ENCODE measurements at places on chromosomes 7 and 10.

DNA sequence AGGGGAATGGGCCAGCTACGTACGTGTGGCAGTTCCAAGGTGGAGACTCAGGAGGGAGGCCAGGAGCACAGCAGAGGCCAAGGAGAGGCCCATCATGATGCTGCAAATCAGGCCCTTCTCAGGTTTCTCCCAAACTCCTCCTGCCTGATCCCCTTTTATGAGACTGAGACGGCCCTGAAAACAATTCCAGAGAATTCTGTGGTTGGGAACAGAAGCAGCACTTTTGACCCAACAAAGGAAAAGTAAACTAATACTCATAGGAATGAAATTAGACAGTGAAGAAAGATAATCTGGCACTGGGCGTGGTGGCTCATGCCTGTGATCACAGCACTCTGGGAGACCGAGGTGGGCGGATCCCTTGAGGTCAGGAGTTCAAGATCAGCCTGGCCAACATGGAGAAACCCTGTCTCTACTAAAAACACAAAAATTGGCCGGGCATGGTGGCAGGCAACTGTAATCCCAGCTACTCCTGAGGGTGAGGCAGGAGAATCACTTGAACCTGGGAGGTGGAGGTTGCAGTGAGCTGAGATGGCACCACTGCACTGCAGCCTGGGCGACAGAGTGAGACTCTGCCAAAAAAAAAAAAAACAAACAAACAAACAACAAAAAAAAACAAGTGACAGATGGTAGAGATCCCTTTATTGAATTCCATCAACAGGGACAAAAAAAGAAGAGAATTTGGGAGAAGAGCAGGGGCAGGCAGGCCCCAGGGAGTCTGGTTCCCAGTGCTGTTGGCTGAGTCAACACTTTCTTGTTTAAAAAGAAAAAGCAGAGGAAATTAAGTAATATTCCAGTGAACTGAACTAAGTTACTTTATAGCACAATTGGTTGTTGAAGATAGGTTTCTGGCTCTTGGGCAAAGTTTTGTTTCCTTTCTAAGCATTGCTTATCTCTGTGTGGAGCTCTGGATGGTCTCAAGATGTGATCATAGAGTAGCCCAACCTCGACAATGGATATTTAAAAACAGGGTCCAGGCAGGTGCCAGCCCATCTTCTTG, at the start of gene CCL26:
CCL26 (minus strand) TSS at position 131 of the 997 bp plus-strand sequence; CDS start at position 96, 35 bp downstream.
- no peak for DNase-seq

GRCh38 chr10:94294168-94294567, 68.6 kb downstream of the NOC3L start:
- DNase-seq = no peak

GRCh38 chr10:10271639-10272192, 746.0 kb upstream of the CELF2 start:
- no peak for DNase-seq

GRCh38 chr10:14048930-14049613, 281.7 kb downstream of the FRMD4A start:
- no peak for DNase-seq

DNA sequence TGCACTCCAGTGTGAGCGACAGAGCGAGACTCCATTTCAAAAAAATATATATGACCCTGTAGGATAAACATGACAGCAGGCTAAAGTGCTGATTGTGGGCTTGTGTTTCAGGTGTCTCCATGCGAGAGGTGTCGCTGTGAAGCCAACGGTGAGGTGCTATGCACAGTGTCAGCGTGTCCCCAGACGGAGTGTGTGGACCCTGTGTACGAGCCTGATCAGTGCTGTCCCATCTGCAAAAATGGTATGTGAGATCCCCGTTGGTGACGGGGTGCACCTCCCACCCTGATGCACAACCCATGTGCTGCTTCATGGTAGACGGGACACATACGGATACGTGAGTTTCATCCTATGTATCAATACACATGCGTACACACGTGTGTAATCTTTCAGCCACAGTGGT, 29.2 kb downstream of the VWC2 start:
- DNase-seq = no peak

GRCh38 chr10:60975716-60976115, 31.7 kb upstream of the RHOBTB1 start:
- no peak for DNase-seq

- no peak for DNase-seq
Measured at GRCh38 chr10:121087688-121088087, 236.5 kb downstream of the WDR11 start.

DNA sequence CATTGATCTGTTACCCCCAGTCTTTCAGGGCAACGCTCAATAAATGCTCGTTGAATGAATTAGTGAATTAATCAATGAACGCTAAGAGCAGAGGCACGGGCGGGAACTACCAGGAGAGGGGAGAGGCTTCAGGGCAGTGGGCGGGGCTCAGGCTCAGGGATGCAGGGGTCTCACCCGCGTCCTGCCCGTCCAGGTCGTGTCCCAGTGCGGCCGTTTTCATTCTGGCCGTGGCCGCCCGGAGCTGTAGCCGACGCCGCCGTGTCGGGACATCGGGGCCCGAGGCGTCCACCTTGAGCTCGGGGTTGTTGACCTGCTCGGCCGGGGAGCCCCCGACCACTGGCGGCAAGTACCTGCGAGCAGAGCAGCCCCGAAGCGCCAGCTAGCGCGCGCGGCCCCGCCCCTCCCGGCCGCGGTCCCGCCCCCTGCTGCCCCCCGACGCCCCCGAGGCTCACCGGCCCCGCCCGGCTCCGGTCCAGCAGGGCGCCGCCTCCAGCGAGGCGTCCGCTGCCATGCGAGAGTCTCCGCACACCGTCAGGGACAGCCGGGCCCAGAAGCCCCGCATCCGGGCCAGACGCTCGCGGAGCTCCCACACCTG, 2.8 kb upstream of the GAL3ST4 start:
- DNase-seq = no peak

GRCh38 chr7:5139998-5140397, 50.0 kb upstream of the WIPI2 start:
- DNase-seq = no peak

GRCh38 chr10:43322769-43323168, 48.7 kb upstream of the FXYD4 start:
- DNase-seq = peak; percentile 79

DNA sequence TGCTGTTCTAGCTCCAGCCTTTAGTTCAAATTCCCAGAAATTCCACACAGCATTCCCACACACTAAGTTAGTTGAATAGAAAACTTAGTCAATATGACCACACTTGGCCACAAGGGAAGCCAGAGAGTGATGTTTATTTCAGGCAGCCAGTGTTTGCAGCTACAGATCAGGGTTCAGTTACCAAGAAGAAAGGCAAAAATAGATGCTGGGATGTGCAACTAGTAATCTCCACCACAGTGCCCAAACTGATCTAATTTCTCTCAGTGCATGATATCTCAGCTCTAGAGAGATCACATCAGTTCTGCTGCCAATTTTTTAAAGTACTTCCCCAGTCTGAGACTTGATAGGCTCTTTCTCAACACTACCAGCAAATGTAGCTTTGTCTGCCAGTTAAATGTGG, 17.6 kb downstream of the SLF2 start:
- DNase-seq = no peak

- DNase-seq = no peak
Measured at GRCh38 chr7:100573691-100574361, at the start of gene SAP25. Gene SAP25, minus strand, starts transcription at chr7:100573900. Its CDS starts 158 bp downstream, at chr7:100573742.

GRCh38 chr10:48343106-48343505, 36.6 kb downstream of the MAPK8 start:
- no peak for DNase-seq

DNA sequence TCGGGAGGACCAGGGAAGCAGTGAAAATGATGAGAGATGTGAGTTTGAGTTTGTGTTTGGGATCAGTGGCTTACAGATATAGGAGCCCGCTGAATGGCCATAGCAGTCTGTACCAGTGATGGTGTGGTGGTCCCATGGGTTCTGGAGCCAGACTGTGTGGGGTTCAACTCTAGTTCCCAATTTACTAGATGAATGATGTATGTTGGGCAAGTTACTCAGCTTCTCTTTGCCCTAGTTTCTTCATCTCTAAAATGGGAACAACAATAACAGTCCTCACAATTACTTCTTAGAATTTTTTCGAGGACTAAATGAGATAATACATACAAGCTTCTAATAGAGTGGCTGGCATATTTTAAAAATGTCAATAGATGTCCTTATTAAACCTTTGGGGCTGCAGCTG, 184.4 kb downstream of the WNT2 start:
- no peak for DNase-seq

DNA sequence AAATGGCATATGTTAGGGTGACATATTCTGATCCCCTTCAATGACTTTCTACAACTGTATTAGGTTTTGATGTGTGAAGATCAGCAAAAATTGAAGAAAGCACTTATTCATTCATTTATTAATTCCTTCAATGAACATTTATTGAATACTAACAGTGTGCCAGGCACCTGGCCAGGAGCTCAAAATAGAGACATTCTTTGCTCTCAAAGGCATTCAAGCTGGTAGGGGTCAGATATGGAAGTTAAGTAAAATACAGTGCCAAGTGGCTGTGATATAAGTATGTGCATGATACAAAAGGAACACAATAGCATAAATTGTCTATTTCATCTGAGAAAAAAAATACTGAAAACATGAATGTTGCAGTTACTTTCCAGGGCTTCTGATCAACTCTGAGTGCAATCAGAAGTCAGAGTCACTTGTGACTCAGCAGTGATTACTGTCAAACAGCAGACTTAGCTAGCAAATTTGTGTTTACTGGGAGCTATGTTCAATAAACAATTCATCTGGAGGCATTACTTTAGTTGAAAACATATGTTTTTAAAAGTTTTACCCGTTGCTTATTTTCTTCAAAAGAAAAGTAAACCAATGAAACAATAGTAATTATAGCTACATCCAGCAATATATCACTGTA, 60.4 kb upstream of the CACNB2 start:
- no peak for DNase-seq

DNA sequence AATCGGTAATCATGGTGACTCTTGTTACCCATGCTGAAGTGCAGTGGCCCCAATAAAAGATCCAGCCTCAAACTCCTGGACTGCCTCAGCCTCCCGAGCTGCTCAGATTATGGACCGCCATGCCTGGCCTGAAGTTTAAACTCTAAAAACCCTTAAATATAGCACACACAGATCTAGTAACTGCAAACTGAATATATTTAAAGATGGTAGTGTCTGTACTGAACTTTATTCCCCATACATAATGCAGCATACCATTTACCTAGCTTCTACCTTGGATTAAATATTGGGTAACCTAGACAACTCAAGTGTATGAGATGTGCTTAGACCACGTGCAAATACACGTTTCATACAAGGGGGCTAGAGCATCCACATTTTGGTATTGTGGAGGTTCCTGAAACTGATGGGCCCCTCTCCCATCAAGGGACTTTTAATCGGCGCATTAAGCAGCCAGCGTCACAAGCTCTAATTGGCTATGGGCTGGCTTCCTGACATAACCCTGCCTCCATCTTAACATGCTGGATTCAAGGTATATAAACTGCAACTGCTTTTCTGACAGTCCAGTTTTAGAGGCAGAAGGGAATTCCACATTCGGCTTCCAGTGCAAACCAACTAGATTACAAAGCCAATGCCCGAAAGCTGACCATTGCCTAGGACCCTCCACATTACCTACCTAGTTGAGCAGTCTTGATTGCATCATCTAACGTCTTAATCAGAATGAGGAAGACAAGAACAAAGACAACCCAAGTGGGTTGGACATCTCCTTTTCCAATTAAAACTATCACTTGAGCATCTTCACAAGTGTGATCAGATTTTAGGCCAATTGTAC, 13.0 kb downstream of the HNRNPA2B1 start:
- no peak for DNase-seq

- DNase-seq = no peak
Measured at GRCh38 chr10:109851616-109852474, 71.5 kb downstream of the XPNPEP1 start.

All from C1 segment of cervical spinal cord (tissue), 14 donors.